ENCODE measurements at places on chromosomes 1 and 21.

GRCh38 chr1:154176337-154176736 is 15.6 kb downstream of the TPM3 start:
- DNase-seq = no peak

GRCh38 chr1:67618285-67619018 is 66.5 kb upstream of the GADD45A start:
- no peak for DNase-seq

DNA sequence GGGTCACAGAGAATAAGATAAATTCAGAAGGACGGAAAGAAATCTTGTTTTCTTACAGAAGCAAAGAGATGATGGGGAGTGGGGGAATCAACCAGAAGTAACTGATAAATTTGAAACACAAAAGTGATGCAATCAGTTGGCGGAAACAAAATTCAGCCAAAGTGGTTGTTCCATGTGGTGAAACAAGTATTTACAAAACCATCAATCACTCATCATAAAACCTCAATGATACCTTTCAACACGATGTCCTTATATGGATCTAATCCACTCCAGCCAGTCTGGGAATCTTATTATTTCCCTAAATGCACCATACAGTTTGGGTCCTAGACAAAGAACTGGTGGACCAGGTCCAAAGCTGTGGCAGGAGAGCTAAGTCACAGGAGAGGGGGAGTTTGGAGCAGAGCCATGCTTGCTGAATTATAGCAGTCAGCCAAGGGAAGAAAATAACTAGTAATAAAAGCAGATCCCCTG is 303.8 kb upstream of the LRRC7 start:
- no peak for DNase-seq

DNA sequence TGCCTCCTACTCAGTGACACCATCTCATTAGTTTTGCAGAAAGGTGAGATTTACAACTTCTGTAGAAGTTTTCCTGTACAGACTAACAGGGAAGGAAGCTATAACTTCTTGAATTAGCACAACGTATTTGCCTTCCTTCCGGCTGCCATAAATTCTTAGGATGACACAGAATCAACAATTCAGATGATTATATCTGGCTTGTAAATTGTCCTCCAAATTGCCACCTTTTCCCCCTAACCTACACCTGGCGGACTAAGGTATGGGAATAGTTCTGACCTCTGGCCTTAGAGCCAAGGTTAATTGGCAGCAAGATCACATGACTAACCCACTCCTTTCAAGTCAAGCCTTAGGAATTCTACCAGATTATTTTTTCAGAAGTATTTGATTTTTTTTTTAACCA is 284.3 kb downstream of the LMO4 start:
- no peak for DNase-seq

- DNase-seq = no peak
These were observed 48.7 kb downstream of the SPSB1 start for GRCh38 chr1:9341301-9341845.

GRCh38 chr1:230120921-230121381 is 53.9 kb downstream of the GALNT2 start:
- DNase-seq = no peak

DNA sequence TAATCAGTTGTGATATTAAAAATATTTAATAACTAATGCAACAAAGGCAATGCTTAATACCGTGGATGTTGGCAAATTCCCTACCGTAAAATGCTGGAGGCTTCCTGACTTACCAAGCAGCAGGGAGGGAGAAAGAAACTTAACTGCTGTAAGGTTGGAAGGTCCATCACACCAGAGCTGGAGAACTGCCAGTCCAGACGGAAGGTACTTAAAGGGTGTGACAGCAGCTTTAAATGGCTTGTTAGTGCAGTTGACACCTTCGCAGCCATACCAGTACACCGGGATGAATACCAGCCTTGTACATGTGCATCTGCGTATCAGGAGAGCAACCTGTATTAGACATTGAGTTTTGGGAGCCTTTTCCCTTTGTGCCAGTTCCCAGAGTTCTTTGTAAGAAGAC is 269.5 kb upstream of the NCAM2 start:
- no peak for DNase-seq

GRCh38 chr1:1862905-1863547 is 27.9 kb downstream of the GNB1 start:
- no peak for DNase-seq

DNA sequence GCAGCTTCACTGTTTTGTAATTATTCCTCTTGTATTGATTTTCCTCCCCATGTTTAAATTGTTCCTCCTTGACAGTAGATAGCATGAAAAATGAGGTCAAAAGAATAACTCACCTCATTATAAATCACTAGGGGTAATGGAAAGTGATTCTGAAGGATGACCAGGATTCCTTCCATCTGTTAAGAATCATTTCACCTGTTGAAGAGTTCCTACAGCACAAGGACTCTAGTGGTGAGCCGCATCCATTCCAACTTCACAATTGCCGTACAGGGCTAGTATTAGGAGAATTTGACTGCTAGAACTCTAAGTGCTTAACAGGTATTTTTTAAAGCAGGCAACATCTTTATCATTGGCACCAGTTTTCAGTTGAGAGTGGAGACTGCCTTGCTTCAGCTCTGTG is 13.7 kb downstream of the PPP1R12B start:
- no peak for DNase-seq

DNA sequence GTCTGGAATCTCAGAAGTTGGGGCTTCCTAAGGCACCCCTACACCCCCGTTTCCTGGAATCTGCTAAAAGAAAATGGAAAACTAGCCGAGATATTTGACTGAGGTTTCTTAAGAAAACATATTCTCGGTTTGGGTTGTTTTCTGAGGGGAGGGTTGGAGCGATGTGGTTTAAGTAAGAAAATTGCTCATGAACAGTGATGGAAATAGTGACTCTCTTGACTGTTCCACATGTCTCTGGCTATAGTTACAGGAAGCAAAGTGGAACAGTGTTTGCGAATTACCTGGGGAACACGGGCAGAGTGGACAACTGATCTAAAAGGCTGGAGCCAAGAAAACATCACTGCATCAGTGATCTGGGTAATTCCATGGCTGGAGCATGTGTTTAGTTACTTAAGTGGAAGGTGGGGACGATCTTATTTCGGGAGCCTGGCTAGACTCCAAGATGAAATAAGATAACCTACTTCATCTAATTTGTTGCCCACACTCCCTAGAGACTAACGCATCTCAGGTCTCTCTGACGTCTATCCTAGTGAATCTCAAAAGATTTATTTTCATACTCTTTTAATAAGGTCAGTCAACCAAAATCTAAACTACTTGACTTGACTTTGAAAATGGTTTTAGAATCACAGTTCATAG is 92.4 kb downstream of the KCNJ15 start:
- no peak for DNase-seq
